AML-193 (cell line): ENCODE measurements at places on chromosomes 16 and 17.
A peak's percentile ranks its signal among the peaks of the same experiment; 100 is the strongest.

GRCh38 chr17:40099619-40100418 lies 570 bp downstream of the NR1D1 start:
- peak; percentile 49 for DNase-seq

DNA sequence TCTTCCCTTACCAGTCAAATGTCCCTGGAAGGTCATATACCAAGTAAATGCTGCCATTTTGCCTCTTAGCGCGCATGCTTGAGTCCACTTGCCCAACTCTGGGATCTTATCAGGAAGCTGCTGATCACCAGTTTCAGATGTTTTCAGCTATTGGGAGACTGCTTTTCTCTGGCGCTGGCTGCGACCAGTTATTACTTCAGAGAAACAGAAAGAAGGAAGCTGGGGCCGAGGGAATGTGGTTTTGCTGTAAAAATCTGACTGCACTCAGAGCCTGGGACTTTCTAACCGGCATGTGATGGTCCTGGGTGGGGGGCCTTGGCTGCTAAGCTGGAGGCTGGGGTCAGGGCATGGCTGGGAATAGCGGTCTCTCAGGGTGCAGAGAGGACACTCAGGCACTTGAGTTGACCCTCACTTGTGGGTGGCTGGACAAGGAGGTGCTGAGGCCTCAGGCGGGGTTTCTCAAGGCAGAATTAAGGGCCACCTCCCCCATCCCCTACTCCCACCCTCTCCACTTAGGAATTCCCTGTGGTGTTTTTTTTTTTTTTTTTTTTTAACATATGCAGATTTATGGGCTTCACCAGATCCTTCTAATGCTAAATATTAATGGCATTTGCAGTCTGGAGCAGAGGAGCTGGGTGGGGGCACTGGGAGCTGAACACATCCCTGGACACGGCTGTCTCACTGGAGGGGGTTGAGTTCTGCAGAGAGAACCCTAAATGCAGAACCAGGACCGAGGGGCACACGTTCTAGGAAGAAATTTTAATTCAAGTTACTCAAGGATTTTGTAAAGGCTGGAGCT lies 145.8 kb downstream of the CYLD start:
- no peak for DNase-seq

DNA sequence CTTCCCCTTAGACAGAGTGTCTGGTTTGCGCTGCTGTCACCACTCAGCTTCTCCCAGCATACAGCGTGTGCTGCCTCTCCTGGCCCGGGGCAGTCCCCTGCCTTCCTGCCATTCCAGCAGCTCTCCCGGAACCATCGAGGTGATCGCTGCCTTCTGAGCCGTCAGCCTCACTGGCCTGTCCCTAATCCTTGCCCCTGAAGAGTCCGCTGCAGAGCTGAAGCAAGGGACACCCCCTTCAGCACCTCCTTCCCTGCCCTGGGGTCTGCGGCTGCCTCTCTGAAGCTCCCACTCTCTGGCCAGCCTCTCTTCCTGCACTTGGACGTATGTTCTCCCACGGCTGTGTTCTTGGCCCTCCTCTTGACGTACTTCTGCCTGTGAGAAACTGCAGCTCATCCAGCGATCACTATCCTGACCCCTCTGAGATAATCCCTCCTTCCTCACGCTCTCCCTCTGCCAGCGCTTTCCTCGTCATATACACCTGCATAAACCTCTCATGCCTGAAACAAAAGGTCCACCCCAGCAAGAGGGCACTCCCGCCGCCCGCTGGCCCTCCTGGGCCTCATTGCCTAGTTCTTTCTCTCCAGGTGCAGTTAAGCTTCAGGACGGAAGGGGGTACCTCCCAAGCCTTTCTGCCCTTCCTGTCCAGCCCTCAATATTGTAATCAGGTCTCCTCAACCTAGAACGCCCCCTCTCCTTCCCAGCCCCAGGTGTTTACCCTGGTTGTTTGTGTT lies 220.6 kb upstream of the CHMP6 start:
- DNase-seq = no peak

GRCh38 chr17:31568121-31568520 lies 176.6 kb downstream of the RAB11FIP4 start:
- no peak for DNase-seq

- no peak for DNase-seq
Observed at GRCh38 chr16:24440306-24440705, 99.1 kb upstream of the RBBP6 start.

GRCh38 chr17:57971572-57971971 lies 16.4 kb upstream of the CUEDC1 start:
- no peak for DNase-seq

GRCh38 chr17:79400989-79401703 lies 209.7 kb downstream of the RBFOX3 start:
- DNase-seq = peak; percentile 59

GRCh38 chr16:86193528-86194193 lies 294.7 kb downstream of the IRF8 start:
- DNase-seq = no peak

DNA sequence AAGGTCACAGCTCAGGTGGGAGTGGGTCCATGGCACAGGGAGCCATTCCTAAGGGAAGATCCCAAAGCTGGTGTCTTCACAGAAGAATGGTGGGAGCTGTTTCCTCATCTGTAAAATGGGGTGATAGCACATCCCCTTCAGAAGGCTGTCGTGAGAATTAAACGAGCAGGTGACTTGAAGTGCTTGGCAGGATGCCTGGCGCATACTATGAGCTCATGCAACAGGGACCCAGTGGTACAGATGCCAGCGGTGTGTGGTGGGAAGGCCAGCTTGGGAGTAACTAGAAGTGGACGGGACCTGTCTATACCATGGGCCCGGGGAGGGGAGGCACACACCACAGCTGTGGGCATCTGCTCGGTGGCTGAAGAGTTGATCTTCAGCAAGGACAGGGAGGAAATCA lies 189.3 kb upstream of the TNRC6C start:
- no peak for DNase-seq

- DNase-seq = no peak
Observed at GRCh38 chr16:89117975-89118289, 24.3 kb downstream of the ACSF3 start.

GRCh38 chr17:33751702-33752065 lies 458.6 kb upstream of the ASIC2 start:
- DNase-seq = no peak

DNA sequence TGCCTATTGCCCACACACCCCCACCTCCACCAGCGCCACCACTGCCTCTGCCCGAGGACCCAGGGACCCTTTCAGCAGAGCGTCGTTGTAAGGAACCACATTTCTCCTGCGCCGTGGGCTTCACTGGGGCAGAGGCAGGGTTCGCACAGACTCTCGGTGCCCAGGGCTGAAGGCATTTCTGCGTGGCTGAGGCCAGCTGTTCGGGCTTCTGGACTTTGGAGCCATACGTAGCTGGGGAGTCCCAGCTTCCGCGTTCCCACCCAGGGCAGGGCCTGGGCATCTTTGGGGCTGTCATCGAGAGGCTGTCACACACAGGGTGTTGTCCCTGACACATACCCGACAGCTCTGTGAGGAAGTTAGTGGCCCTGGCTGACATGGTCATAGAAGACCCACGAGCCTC lies 16.0 kb upstream of the SMIM5 start:
- no peak for DNase-seq

GRCh38 chr17:59151591-59151990 lies 3.4 kb downstream of the SKA2 start:
- DNase-seq = no peak

DNA sequence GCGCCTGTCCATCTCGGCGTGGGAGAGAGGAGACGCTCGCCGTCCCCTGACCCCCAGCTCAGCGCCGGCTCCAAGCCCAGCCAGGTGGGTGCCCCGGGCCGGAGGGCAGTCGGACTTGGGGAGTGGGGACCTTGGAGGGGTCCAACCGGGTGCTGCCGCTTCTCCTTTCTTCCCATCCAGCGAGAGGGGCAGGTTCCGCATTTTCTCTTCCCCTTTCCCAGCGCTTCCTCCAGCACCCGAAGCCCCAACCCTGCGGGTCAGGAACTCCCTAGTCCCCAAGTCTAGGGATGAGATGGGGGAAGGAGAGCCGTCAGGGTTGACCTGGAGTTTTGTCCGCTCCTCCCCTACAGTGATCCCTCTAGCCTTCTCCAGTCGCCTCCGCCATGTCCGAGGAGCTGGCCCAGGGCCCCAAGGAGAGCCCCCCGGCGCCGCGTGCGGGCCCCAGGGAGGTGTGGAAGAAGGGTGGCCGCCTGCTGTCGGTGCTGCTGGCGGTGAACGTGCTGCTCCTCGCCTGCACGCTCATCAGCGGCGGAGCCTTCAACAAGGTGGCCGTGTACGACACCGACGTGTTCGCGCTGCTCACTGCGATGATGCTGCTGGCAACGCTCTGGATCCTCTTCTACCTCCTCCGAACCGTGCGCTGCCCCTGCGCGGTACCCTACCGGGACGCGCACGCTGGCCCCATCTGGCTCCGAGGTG lies at the start of gene OTOP2:
Gene OTOP2, plus strand, starts transcription at position 24 of the 699 bp plus-strand sequence. Its CDS starts 360 bp downstream, at position 384.
- DNase-seq = peak; percentile 5

DNA sequence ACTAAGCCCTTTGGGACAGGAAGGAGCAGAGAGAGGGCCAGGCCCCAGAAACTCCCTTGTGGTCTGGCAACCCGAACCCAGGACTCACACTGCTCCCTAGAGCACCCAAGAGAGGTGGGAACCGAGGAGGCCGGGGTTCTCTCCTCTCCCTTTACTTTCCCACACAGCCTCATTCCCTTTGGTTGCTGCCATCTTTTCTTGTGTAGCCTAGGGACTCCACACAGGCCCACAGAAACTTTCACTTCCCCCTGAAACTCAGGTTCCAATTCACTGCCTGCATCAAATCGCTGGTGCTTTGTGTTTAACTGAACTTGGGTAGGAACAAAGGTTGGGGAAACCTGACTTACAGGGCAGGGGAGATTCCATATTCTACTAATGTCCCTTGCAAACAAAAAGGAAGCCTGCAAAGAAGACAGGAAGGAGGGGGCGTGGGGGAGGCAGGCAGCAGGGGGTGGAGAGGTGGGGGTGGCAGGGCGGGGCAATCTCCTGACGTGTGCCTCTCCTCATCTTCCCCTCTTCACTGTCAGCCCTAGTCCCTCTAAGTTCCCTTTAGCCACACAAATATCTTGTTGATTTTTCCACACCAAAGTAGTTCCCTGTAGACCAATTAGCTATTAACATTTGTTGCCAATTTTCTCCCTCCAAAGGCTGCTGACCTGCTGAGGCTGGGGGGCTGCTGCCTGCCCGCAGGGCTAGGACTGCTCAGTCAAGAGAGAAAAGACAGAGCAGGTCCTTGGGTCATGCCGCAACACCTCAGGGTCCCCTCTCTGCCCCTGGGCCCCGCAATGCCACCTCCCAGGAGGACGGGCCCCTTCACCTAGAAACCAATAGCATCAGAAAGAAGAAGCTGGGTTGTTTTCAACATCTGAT lies 8.0 kb downstream of the ST3GAL2 start:
- DNase-seq = peak; percentile 72

DNA sequence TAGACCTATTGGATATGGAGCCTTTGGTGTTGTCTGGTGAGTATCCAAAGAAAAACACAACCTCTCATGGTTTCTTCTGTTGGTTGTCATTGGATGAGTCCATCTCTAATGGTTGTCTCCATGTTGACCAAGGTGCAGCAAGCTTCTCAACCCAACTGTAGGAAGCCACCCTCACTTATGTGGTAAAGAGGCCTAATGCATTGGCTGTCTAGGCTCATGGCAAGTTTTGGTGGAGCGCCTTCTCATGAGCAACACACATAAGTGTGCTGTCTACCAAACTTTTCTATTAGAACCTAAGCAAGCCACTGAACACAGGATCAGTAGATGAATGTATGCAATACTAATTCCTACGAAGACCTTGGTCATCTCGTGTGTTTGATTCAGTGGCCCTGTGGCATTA lies 819 bp downstream of the NLK start:
- no peak for DNase-seq

- DNase-seq = no peak
Observed at GRCh38 chr16:25875956-25876598, 184.3 kb downstream of the HS3ST4 start.

DNA sequence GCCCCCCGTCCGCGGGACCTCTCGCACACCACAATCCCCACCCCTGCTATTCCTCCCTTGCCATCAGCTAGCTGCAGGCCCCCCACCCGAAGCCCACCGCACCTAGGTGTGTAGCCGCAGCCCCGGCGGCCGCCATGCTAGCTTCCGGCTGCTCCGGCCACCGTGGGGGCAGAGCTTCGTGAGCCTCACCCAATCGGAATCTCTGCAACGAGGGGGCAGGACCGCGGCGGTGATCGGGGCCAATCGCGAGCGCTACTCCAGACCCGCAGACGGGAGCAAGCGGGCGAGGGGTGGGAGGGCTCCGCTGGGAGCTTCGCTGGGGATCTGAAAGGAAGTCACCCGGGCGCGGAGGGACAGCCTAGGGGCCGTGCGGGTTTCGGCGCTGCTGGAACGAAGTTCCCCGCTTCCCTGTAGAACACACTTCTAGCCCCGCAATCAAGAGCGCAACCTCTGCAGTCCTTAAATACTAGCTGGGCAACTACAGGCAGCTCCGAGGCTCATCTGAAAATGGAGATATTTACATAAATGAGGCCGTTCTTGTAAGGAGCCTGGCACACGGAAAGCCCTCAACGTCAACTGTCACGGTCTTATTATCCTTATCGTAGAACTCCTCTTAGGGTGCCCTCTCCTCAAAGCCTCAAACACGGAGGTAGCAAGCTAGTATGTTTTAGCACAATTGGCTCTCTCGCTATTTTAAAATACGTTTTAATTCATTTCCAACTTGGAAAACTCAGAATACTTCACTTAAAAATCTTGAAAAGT lies at the start of gene PIGS:
Gene PIGS, minus strand, starts transcription at position 164 of the 762 bp plus-strand sequence. Its CDS starts 28 bp downstream, at position 136.
- DNase-seq = peak; percentile 98

GRCh38 chr16:81630635-81631031 lies 148.5 kb upstream of the PLCG2 start:
- DNase-seq = no peak

DNA sequence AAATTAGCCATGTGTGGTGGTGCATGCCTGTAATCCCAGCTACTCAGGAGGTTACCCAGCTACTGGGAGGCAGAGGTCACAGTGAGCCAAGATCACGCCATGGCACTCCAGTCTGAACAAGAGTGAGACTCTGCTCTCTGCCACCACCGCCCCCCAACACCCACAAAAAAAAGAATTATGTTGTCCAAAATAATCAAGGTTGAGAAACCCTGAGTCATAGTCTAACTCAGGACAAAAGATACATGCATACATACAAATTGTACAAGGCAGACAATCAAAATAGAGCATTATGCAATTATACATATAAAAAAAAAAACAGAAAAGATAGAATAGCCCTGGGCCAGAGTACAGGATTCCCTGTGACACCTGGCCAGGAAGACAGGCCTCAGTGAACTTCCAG lies 6.6 kb upstream of the KPNB1 start:
- DNase-seq = no peak

DNA sequence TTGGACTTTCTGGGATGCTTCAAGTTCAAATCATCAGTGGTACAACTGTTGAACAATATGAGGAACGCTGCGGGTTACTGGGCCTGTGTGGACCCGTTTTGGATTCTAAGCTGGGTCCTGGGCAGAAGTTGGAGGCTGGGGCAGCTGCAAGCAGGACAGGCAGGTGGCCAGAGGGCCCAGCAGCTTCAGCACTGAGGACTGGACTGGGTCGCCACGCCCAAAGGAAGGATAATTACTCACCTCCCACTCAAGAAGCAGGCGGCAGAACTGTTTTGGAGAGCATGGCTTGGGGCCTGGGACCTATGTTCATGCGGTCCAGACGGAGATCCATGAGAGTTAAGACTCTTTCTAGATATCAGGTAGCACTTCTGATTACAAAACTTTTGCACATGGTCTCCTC lies 1.5 kb upstream of the ZNHIT3 start:
- no peak for DNase-seq
